ENCODE measurements at places on chromosomes 16 and 17. TPM values are rescaled to one million over a fixed set of nuclear protein-coding genes. Genes with fewer than 3 reads are reported as not detected.

FA2H gene
- not detected for total RNA-seq

CD2BP2 gene
- total RNA-seq: 63.1 TPM

KRTAP4-3 gene
- total RNA-seq: not detected

SULT1A4 gene
- 4.4 TPM for total RNA-seq

KLHL11 gene
- 26.8 TPM for total RNA-seq

KRT20 gene
- not detected for total RNA-seq

PARN gene
- 51.1 TPM for total RNA-seq

HBA1 gene
- total RNA-seq: not detected

SAMD14 gene
- total RNA-seq: 1.7 TPM

TBKBP1 gene
- 1.9 TPM for total RNA-seq

ZNF652 gene
- total RNA-seq: 6.8 TPM

- no peak for DNase-seq
Measured at GRCh38 chr16:85623997-85624601, 11.0 kb downstream of the GSE1 start.

GRCh38 chr16:16881814-16882213 lies 502.9 kb downstream of the NPIPA7 start:
- DNase-seq: no peak

DNA sequence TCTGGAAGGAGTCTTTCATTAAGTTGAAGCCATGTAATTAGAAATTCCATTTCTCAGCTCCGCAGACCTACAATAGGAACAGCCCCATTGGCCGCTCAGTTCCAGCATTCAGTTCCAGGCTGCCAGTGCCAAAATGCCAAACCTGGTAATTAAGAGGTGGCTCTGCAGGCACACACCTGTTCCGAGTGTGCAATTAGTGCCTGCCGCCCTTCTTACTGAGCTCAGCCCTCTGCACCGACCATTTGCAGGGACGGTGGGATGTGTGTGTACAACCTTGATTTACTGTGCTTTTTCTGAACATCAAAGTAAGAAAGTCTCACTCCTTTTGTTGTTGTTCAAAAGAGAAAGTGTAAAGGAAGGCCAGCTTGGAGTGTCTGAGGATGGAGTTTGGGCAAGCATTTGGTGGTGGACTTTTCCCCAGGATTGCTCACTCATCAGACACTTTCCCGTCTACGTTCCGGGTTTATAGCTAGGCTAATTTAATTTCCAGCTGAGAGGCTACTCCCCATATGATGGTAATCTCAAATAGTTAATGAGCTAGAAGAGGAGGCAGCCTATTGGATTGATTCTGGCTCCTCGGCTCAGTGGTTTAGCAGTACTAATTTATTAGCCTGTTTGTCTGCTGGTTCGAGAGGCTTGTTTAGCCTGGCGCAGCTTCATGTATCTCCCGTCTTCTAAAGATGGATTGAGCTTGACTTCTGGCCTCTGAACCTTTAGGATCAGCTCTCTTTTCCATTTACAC lies 20.0 kb downstream of the HS3ST3B1 start:
- DNase-seq: no peak

DNA sequence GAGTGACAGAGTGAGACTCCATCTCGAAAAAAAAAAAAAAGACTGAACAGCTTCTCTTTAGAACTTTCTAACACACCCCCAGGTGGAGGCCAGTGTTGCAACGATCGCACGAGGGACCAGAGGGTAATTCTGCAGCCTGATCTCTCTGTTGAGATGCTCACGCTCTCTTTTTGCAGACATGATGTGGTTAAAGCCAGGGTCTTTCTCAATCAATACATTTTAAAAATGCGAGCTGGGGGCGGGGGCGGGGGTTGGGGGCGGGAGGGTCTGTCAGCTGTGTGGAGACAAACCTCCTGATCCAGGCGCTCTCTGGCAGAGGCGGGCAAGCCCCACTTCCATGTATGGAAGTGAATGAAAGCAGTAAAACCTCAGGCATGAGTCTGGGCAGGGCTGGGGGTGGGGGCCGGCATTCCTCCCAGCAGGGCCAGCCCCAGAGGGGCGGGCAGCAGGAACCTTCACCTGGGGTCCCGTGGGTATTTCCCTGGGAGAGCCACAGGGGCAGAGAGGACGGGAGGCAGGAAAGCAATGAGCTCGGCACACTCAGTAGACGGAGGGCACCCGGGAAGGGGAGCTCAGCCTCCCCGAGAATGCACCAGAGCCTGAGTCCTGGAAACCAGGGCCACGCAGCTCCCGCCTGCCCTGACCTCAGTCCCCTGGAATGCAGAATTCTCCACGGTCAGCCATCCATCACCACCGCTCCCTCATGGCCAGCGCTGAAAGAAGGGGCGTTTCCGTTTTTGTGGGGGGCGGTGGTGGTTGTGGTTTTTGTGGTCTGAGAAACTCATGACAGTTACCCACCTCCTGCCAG lies 28.0 kb downstream of the NXN start:
- peak; percentile 97 for DNase-seq

DNA sequence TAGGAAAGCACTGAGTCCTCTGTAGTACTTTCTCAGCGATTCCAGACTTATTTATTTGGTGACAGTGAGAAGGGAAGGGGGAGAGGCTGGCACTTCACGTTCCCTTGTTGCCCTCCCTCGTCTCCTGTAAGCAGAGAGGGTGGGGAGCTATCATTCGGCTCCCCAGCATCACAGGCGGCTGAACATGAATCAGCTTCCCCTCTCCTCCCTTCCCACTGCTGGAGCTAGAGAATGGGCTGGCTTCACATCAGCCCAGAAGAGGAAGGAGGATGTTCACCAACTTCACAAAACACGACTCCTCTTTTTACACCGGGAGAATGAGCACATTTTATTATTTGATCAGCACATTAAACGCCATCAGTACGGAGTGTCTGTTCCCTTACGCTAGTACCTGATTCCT lies 6.7 kb upstream of the CMIP start:
- DNase-seq: peak; percentile 23

- DNase-seq: no peak
Measured at GRCh38 chr17:2082003-2082781, 27.3 kb downstream of the HIC1 start.

DNA sequence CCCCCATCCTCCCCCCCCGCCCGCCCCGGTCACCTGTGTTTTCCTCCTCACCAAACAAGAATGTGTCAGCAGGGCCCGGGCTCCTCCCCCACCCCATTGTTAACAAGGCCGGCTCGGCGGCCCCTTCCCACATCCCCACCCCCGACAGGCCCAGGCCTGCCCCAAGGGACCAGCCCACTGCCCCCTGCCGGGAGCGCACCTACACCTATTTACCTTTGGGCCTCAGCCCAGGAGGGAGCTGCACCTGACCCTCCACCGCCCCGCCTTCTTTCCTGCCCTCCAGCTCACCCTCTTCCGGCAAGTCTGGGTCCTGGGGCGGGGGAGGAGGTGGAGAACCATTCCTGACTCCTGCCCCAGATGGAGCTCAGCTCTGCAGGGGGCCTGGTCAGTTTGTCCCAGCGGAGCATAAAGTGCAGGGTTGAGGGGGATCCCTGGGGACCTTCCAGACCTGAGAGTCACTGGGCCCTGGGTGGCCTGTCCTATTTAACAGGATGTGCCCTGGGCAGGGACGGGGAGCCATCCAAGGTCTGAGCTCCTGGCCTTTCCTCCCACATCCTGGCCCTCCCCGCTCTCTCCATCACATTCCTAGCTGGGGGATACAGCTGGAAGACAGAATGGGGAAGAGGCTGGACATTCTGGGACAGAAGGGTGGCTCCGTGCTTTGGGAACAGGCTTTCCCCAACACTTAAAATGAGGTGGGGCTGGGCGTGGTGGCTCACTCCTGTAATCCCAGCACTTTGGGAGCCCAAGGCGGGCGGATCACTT lies 8.3 kb downstream of the FOXJ1 start:
- no peak for DNase-seq

DNA sequence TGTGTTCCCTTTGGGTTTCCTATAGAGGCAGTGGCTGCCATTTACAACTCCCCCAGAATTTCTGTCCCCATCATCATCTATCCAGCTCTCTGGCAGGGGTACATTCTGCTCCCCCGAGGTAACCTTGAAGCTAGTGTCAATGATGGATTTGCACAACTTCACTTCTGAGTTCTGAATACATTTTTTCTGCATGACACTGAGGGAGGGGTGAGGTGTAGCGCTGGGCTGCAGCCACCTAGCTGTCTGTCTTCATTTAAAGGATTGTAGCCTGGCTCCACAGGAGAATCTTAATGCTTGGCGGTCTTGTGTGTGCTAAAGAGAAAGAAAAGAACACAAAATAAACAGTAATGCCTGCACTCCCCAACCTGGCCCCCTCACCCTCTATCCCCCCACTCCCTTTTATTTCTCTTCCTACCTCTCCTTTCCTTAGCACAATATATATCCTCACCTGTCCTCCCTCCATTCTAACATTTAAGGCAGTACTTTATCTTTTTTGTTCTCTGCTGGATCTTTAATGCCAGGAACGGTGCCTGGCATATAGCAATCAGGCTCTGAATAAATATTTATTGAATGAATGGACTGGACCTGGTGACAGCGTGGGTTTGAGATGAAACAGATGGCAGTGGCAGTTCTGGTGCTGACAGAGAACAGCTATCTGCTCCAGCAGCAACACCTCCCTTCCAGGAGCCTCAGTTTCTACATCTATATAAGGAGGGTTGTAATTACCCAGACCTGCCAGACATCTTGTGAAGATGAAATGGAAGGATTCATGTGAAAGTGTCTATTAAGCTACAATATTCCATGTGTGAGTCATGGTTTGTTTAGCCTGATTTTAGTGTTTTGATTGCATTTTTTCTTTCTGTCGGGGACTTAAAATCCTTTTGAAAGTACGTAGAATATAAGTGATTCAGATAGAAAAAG lies 163.5 kb upstream of the CDH11 start:
- DNase-seq: no peak

GRCh38 chr17:38628441-38628840 lies 22.7 kb upstream of the SRCIN1 start:
- DNase-seq: peak; percentile 11

DNA sequence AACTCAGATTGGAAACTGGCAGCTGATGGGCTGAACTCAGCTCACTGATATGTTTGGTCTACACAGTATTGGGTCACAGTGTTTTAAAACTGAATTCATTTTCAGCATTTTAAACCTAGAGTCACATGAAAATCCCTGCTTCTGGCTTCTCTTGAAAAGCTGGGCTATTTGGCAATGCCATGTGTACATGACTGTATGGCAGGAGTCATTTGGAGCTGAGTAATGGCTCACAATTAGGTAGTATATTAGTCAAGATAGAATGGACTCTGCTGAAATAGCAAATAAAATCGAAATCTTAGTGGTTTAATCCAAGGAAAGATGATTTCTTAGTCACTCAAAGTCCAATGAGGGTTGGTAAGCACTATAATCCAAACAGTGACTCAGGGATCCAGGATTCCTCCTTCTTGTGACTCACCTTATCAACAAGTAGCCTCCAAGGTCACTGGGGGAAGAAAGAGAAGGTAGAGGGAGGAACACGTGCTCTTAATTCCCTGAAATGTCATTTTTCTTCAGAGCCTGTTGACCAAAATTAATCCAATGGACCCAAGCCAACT lies 13.9 kb upstream of the PMP22 start:
- DNase-seq: peak; percentile 85

- DNase-seq: no peak
Measured at GRCh38 chr17:7862692-7863437, 5.1 kb downstream of the CYB5D1 start.

DNA sequence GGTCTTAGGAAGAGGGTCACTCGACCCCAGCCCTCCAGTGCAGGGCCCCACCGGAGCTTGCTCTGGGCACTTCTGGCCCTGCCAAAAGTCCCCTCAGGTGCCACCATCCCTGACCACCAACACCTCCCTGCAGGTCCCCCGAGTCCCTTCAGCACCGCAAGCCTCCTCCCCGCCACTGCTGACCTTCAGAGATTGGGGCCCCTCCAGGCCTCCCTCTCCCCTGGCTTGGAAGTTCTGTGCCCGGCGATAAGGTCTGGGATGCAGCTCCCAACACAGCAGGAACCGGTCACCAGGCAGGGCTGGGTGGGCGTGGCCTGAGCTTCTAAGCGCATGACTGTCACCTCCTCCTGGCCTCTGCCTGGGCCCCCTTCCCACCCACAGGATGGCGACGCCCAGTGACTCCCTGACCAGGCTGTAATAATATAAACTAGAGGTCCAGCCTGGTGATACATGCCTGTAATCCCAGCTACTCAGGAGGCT lies 11.2 kb downstream of the PIEZO1 start:
- peak; percentile 89 for DNase-seq

- no peak for DNase-seq
Measured at GRCh38 chr16:2825906-2826305, 4.2 kb upstream of the ZG16B start.

- no peak for DNase-seq
Measured at GRCh38 chr17:40951011-40951622, 13.7 kb upstream of the KRT23 start.

DNA sequence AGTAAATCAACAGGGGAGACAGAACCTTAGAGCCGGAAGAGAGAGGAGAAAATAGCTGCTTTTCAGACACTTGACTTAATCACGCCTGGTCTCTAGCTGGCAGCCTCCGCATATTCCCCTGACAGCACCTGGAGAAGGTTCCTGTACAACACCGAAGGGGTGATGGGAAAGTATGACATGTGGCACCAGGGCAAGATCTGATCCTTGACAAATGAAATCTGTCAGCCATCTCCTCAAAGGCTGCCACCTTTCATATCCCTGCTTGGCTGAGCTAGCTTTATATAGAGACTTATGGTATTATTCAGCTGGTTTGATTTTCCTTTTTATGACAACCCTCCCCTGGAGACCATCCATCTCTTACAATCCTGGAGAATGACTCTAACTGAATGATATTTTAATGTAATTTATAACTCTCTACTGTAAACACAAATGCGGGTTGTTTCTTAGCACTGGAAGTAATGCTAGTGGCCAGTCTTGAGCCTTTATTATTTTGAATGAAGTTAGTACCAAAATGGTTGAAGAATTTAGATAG lies 1205.3 kb upstream of the CDH8 start:
- DNase-seq: no peak

GRCh38 chr16:29315916-29316517 lies 90.5 kb downstream of the NPIPB11 start:
- no peak for DNase-seq

- DNase-seq: no peak
Measured at GRCh38 chr17:21005367-21005766, 37.4 kb downstream of the USP22 start.

- peak; percentile 35 for DNase-seq
Measured at GRCh38 chr16:30761427-30761927, 385 bp downstream of the CFAP119 start.

DNA sequence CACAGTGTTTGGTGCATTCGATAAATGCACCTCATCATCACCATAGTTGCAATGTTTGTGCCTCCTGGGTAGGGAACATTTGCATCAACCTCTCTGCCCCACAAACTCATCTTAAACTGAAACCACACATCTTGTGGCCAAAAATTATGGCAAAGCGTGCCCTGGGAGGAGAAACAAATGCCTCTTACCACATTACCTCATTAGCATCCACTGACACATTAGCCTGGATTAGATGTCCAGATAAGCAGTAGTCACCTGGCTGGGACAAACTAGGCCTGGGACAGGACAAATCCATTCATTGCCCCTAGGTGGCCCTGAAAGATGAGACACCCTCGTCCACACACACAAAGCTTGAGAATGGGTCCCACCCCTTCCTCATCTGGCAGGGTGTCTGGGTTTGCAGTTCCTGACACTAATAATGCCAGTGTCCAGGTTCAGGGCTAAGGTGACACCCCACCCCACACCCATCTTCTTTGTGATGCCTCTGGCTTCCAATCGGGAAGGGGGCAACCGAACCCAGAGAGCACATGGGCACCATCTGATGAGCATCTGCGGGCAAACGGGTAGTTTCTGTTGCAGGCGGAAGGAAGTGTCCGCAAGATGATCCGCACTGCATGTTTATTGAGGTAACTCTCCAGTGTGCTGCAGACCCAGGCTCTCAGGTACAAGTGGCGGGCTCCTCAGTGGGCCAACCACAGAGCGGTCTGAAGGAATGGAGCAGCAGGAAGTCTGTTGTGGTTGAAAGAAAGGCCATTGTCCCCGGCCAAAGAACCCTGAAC lies 8.6 kb downstream of the XYLT1 start:
- no peak for DNase-seq

GRCh38 chr17:81831957-81832607 lies 1.0 kb downstream of the MCRIP1 start:
- no peak for DNase-seq

Data from Daoy (cell line).